HFFc6 (cell line): ENCODE measurements at places on chromosomes 4 and X. TPM values are rescaled to one million over a fixed set of nuclear protein-coding genes. Genes with fewer than 3 reads are reported as not detected.
A peak's percentile ranks its signal among the peaks of the same experiment; 100 is the strongest.

DNA sequence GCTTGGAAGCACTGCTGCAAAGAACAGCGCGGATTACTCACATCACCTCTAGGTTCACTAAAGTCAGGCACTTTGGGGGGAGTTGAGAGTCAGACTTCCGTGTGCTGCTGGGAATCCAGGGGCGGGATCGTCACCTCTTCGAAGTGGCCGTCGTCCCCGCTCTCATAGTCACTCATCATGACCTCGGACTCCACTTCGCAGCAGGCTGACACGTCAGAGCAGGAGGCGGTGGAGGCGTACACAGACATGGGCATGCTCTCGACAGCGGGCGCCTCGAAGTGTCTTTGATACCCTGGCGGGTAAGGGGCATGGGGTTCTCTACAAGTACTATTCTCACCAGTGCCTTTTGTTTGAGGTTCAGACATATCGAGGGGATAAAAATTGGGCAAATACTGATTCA, 33.1 kb upstream of the MTNR1A start:
- DNase-seq: no peak

GRCh38 chrX:118726887-118727685, at the start of gene IL13RA1:
TSS of gene IL13RA1 (plus strand) at chrX:118727606. CDS start at chrX:118727639, 33 bp downstream.
- DNase-seq: peak; percentile 62

- no peak for DNase-seq
Measured at GRCh38 chr4:137901114-137901513, 341.0 kb downstream of the SLC7A11 start.

- peak; percentile 73 for DNase-seq
Measured at GRCh38 chr4:5638976-5639375, 69.4 kb downstream of the EVC2 start.

GRCh38 chr4:56817840-56818491, 3.5 kb downstream of the SPINK2 start:
- DNase-seq: no peak

DNA sequence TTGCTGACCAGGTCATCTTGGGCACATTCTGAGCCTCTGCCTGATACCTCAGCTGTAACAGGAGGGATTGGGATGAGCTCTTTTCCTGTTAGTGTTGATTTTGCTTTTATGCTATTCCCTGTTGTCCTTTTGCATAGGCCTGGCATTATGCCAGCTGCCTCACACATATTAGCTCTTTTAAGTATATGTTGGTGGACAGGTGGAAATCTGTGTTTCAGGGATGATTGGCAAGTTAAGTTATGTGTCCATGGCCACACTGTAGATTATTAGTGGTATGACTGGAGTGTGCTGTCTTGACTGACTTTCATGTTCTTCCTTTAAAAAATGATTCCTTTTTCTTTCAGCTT, 28.9 kb downstream of the NSD2 start:
- DNase-seq: no peak

DNA sequence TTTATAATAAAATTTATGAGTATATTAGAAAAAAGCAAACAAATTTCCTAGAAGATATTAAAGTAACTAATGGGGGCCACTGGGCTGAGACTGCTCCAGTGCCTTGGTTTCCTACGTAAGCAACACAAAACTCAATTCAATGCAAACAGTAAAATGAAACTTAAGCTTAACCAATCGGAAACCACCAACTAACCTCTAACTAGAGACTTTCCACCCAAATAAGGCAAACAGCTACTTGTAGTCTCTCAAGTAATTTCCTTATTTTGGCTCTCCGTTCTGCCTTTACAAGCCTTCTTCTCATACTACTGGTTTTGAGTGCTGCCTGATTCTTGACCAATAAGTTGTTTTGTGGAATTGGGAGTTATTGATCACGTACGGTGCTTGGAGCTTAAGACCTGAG, 167.3 kb upstream of the VEGFC start:
- no peak for DNase-seq

DNA sequence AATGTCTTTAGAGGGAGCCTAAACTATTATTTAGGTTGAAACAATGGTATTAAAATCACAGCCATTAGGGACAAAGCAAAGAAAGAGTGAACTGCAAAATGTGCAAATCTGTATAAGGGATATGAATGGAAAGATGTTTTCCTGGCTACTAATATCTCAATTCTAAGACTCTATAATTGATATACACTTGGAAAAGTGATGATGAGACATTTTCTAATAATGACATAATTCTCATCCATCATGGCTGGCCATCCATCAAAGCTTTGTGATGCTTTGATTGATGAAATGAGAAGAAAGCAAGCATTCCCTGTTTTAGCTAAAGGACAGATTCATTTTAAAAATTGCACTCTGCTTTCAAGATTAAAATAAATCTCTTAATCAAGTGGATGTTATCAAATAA, 965.5 kb upstream of the IGFBP7 start:
- no peak for DNase-seq

The ETDA gene
- total RNA-seq: not detected in 2 replicates
